HEK293T (cell line): ENCODE measurements at places on chromosomes 7 and 10.

GRCh38 chr10:11165591-11166543 lies 148.2 kb downstream of the CELF2 start:
- DNase-seq = peak; percentile 64

DNA sequence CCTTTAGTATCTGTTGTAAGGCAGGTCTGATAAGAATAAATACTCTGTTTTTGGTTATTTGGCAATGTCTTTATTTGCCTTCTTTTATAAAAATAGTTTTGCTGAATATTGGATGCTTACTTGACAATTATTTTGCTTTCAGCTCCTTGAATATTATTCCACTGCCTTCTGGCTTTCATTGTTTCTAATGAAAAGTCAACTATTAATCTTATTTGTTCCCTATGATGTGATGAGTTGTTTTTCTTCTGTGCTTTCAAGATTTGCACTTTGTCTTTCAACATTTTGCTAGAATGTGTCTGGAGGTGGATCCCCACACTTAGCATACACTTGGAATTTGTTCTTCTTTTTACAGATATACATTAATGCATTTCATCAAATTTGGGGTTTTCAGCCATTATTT lies 203.8 kb upstream of the PTPRZ1 start:
- no peak for DNase-seq

DNA sequence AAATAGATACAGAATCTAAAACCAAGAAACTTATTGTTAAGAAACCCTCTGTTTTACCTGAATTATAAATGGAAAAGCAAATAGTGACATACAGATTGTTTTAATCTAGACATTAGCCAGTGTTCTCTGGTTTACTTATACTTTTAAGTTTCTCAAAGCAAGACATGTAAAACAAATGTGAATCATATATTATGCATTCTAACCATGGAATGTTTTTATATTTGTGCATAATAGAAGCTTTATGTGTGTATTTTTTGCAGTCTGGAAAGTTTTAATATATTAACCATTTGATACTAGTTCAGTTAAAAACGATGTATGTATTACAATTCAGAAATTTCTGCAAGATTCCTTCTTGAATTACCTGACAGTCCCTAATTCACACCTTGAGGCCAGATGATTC lies 150.6 kb upstream of the TMEM72 start:
- DNase-seq = no peak

- DNase-seq = peak; percentile 49
Observed at GRCh38 chr10:21171197-21171935, 274.3 kb upstream of the NEBL start.

DNA sequence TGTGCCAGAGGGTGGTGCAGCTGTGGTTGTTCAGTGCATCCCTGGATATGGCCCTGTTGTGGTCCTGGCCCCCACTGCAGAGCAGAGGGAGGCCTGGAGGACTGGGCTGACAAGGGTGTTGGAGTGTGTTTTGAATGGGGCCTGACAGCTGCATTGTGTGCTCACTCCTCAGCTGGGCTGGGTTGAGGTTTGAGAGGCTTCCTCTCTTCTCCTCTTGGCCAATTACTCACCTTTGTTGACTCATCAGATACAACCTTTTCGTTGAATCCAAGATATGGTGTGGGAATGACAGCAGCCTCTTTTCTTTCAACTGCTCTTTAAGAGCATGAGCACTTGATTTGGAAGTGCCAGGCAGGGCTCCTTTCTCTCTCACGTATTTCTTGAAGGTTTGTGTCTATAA lies 228.5 kb upstream of the COBL start:
- no peak for DNase-seq

GRCh38 chr7:162632-163297 lies 29.6 kb upstream of the FAM20C start:
- DNase-seq = no peak

DNA sequence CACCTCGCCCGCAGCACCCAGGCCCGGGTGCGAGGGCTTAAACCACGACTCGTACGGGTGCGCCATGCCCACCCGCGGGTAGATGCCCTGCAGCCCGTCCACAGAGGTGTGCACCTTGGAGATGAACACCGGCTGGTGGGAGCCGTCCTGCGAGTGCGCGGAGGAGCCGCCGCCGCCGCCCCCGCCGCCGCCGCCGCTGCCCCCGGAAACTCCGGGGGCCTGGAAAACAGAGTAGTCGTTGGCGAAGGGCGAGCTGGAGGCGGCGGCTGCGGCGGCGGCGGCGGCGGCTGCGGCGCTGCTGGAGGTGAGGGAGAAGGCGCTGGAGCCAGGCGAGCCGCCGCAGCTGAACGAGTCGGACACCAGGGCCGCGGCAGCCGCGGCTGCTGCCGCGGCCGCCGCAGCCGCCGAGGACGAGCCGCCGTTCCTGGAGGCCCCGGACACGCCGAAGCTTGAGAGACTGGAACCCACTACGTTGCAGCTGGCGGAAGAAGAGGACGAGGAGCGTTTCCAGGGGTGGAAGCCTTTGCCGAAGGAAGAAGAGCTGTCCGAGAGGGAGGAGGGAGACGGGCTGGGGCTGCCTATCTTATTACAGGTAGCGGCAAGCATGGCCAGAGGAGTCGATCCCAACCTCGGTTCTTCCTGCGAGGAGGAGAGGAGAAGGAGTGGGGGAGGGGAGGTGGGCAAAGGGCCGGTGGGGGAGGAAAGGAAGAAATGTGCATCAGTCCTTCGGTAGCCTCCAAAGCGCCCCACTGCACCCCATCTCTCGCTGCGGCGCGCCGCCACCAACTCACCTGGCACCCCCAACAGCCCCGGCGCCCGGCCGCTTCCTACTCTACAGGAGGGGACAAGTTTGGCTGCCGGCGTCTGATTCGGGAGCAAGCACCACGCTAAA lies 1.3 kb downstream of the SP8 start:
- DNase-seq = peak; percentile 42

DNA sequence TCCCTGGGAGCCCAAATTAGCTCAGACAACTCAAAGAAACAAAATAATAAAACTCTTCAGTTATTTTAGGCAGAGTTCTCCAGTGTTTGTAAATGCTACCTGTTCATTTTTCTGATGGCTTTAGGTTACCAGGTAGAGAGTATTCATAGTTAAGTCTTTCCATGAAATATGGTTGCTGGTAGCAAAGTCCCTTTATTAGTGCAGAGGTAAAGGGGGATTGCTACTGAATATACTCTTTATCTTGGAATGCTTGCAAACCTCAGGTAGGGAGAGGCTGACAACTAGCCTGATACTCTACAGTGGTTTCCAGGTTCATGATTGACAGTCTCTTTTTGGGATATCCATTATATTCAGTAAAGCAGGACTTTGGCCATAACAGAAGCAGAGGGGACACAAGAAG lies 6.5 kb downstream of the TAX1BP1 start:
- DNase-seq = no peak

DNA sequence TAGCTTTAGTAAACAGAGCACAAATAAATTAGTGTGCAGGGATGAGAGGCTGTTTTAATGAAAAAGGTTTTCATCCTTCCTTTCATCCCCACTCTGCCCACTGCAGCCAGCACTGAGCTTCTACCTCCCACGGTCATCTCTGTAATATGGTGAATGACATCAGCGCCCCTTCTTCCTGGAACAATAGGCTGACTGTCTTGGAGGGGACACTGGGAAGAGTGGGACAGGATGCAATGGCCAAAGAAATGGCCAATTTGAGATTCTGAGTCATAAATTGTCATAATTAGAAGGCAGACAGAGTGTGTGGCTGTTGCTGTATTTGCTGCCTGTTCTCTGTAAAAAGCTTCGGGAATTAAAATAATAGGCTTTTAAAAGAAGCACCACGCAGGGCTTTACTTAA lies 126.7 kb upstream of the CALN1 start:
- no peak for DNase-seq

DNA sequence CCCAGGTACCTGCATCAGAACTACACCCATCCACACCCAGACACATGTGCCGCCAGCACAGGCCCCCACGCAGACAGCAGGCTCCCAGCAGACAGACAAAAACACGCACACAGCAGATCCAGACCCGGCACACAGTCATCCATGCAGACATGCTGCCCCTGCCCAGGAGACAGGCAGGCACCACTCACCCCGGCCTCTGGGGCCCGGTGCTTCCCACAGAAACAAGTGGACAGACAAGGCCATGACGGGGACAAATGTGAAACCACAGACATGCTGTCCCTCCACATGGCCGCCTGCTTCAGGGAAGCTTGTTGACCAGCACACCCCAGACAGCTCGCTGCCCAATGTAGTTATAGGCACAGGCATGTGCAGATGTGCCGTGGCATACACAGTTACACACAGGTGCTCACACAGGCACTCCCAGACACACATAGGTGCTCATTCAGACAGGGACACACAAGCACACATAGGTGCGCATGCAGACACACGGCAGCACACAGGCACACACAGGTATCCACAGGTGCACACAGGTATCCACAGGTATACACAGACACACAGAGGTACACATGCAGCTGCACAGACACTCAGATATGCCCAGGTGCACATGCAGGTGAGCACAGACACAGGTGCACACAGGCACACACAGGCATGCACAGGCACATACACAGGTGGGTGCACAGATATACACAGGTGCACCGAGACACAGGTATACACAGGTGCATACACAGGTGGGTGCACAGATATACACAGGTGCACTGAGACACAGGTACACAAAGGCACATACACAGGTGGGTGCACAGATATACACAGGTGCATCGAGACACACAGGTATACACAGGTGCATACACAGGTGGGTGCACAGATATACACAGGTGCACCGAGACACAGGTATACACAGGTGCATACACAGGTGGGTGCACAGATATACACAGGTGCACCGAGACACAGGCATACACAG lies 10.5 kb upstream of the SCART1 start:
- DNase-seq = no peak

DNA sequence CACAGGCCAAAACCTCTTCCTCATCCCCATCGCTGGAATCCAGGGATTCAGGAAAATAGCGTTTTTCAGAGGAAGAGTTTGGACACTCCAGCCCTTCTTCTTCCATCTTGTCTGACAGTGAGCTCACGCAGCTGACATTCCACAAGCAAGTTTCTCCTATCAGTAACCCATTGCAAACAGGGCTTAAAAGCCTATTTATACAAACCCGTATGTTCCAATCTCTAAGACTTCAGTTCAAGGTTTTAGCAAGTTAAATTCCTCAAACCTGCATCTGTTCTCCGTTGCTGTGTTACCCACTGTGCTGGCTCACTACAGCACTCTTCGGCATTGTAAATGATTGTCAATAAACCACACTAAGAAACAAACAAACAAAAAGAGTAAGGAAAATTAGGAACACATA lies 373 bp downstream of the DHX32 start:
- DNase-seq = no peak

GRCh38 chr7:70953796-70954195 lies 178.1 kb upstream of the GALNT17 start:
- DNase-seq = no peak

DNA sequence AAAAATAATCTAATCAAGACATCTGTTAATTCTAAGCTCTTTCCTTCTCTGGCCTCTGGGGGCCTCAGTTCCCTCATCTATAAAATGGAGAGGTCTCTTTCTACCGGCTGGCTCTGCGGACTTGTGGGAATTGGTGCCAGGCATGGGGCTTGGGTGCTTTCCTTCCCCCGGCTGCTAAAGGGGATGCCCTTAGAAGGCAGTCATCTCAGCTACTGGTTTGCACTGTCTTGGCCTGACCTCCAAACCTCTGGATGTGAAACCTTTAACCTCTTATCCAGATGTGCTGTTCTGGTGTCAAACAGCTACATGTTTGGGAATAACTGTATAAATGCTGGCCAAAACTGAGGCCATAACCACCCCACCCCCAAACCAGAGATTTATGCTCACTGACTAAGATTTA lies 320.0 kb downstream of the RPS24 start:
- DNase-seq = no peak

DNA sequence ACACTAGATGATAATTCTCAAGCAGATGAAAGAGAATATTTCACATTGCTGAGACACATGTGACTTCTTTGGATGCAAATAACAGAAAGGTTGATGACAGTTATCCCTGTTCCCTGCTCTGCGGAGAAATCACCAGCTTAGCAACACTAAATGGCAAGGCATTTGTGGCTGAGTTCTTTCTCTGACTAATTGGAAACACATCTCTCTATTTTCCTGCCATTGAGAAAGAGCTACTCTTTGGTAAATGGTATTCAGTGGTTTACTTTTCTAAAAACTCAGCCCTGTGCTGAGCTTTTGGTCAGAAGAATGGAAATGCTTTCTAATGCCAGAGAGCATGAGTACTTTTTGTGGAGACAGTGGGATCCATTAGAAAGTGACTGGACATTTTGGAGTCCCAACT lies 771.4 kb downstream of the LRMDA start:
- no peak for DNase-seq

DNA sequence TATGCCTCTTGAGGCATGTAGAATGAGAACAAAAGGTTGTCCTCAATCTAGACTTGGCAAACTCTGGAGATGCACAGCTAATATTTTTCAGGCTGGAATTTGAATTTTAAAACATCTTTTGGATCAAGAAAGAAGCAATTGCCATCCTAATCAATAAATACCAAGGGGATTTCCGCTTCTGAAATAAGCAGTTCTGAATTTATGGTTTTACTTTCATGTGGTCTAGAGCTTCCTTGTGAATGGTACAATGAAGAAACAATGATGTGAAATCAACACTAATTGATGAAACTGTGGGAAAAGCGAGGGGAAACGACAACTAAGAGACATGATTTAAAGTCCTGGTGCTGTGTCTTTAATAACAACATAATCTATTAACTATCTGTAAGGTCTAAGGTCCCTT lies 1202.7 kb downstream of the SORCS3 start:
- no peak for DNase-seq

- DNase-seq = no peak
Observed at GRCh38 chr10:6300106-6300783, 97.5 kb downstream of the PFKFB3 start.

DNA sequence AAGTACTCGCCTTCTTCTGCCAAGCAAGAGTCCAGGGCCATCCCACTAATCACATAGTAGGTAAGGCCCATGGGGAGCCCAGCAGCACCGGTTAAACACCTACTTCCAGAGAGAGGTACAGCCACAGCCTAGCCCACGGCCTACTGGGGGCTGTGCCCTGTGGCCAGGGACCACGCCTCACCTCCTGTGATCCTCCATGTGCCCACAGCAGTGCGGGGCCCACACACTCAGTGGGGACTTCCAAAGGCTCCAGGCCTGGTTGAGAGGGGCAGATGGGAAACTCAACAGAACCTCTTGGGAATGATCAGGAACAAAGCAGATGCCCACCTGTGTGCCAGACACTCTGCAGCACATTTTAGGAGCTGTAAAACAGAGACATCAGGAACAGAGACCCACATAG lies 19.7 kb downstream of the AFAP1L2 start:
- no peak for DNase-seq

- peak; percentile 61 for DNase-seq
Observed at GRCh38 chr10:7819121-7819460, 786 bp downstream of the TAF3 start.
